ENCODE measurements at places on chromosomes 6 and 20.

- no peak for DNase-seq
Observed at GRCh38 chr6:92550501-92550900, 868.9 kb downstream of the EPHA7 start.

DNA sequence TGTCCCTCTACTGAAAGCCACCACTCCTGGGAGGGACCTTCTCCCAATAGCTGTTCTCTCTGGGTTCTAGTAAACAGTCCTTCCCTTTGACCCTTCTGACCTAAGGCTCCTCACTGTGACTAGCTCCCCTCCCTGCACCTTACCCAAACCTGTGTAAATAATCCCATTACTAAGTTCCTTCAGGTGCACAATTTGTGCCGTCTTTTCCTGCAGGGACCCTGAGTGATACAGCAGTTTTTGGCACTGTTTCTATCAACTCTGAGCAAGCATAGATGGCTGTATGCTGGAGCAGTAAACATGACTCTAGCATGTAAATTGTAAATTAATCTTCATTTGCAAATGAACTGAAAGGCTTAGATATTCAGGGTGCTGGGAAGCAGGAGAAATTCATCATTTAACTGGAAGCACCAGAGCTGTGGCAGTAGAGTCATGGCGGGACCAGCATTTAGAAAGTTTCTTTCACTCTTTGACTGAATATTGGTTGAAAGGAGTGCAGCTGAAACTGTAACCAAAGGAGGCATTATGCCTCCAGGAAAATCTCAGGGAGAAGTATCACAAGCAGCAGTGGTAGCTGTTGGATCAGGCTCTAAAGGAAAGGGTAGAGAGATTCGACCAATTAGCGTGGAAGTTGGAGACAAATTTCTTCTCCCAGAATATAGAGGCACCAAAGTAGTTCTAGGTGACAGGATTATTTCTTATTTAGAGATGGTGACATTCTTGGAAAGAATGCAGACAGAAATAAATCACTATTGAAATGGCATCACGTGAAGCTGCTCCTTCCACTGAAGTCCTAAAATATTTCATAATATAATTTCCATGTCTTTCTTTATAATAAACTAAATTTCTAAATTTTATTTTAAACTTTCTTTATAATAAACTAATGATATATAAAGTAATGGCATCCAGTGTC lies 117.8 kb downstream of the TCP11 start:
- no peak for DNase-seq

DNA sequence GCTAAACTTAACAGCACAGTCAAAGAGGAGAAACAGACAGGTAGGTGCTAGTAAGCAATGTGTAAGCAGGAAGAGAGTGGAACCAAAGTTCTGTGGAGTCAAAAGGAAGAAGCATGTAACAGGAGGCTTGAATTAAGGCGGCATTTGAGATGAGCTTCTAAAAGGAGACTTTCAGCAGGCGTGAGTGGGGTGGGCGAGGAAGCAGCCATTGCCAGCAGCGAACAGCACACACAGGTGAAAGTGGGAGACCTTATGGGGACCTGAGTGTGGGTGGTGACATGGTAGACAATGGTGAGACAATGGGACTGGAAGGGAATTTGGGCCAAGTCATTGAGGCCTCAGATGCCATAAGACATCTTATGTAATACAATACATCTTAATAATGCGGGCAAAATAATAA lies 195.0 kb downstream of the PAX1 start:
- no peak for DNase-seq

DNA sequence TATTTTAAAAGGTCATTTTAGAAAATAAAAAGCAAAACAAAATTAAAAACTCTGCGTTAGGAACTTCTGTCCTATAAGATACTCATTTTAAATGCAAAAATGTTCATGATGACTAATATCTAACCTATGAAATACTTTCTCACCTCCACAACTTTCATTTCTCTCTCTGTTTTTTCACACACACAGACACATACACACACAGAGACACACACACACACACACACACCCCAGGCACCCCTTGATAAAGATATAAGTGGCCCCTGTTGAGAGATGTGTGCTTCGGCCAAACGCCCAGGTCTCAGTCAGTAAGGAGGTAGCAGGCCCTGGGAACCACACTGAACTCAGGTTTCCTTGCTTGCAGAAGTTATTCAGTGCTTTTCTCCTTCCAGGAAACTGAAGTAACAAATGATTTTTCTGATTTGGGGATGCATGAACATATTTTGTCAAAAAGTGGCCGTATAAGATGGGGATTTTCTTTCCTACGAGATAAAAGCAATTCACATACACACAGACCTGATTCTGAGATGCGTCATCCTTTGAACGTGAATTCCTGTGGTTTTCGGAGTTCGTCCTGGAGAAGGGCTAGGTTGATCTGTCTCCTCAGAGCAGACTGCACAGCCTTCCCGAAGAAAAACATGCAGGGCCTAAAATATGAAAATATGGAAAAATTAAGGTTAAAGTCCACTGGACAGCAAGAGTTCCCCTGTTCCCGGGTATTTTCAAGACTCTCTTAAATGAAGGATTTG lies 306.8 kb upstream of the FOXQ1 start:
- DNase-seq = no peak

GRCh38 chr6:93721386-93722048 lies 302.2 kb upstream of the EPHA7 start:
- no peak for DNase-seq

Measured in stimulated activated CD8-positive, alpha-beta memory T cell treated with anti-CD3 and anti-CD28 coated beads, Interleukin-2, amount 100 ng/mL, for 1 hour (primary cell).